ENCODE measurements at places on chromosomes 3 and 15. TPM values are rescaled to one million over a fixed set of nuclear protein-coding genes. Genes with fewer than 3 reads are reported as not detected.

CYP19A1 gene
- 0.95 TPM for polyA plus RNA-seq

GRCh38 chr3:68274286-68274685, 619.9 kb upstream of the SUCLG2 start:
- no peak for DNase-seq

SPATA12 gene
- polyA plus RNA-seq = not detected

COL8A1 gene
- 8.3 TPM for polyA plus RNA-seq

DNA sequence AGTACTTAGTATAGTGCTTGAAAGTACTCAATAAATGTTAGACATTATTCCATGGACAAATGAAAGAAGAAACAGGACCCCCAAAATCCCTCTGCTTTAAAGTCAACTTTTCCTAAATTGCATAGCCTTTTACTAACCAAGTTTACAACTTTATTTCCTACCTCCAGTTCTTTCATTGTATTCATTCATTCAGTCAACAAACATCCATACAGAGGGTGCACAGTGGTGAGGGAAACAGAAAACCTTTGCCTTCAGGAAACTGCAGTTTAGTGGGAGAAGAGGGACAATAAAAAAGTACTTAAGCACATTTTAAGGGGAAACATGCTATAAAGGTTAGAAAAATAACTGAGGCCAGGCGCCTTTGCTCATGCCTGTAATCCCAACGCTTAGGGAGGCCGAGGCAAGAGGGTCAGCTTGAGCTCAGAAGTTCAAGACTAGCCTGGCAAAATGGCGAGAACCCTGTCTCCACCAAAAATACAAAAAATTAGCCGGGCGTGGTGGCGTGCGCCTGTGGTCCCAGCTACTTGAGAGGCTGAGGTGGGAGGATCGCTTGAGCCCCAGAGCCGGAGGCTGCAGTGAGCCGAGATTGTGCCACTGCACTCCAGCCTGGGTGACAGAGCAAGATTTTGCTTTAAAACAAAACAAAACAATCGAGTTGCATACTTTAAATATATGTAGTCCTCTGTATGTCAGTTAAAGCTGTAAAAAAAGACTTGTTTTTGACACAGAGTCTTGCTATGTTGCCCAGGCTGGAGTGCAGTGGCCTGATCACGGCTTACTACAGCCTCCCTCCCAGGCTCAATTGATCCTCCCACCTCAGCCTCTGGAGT, 1.1 kb upstream of the DENND4A start:
- no peak for DNase-seq

DNA sequence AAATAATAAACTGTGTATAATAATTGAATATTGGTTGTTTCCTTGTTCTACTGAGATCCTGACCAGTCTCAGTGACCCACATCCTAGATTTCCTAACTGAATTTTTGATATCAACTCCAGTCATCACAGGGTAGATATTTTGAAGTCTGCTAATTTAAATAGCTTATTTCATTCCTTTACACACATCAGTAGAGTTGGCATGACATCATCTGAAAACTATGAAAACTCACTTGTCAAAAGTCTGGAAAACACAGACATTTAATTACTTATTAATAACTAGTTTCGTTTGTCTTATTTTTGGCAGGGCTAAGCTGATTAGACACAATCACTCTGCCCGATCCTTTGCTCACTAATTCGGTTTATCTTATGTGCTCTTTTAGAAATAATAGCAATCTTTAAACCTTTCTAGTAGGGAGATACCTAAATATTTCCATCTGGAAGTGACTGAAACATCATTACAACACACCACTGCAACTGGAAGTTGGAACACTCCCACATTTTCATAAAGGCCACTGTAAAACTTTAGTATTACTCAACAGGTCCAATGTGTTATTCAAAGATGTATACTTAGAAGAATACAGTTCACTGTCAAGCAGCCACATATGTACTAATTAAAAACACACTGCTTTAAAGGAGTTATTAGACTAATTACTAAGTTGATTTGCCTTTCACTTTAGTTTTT, 198.4 kb upstream of the ZNF717 start:
- DNase-seq = no peak
